ENCODE measurements at places on chromosomes 16 and 17.

- no peak for DNase-seq
Observed at GRCh38 chr16:2778630-2778958, 1.5 kb upstream of the ELOB start.

DNA sequence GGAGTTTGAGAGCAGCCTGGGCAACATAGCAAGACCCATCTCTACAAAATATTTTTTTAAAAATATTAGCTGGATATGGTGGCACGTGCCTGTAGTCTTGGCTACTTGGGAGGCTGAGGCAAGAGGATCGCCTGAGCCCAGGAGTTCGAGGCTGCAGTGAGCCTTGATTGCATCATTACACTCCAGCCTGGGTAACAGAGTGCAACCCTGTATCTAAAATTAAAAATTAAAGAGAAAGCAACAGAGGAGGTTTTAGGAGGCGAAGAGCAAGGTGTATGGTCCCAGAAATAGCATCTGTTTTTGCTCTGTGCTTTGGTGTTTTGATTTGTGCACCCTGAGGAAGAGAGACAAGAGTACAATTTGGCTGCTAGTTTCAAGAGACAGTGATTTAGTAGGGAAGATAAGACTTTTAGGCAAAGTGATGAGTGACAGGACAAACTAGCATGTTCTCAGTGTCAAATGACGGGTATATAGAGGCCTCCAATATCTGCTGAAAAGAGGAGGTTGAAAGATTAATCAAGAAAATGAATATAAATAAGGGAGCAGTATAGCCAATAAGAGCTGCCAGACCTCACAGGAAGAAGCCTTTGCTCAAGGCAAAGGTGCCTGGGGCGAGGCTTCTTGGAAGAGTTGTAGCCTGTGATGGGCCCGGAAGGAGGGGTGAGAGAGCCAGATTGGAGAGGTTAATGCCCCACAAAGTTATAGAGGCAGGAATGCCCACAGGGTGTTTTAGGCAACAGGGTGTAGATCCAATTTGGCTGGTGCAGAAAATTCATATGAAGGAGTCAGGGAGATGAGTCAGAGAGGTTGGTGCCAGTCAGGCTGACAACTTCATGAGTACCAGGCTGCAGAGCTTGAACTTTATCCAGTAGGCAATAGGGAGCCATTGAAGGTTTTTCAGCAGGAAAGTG lies 11.4 kb downstream of the HLF start:
- DNase-seq, result no peak

DNA sequence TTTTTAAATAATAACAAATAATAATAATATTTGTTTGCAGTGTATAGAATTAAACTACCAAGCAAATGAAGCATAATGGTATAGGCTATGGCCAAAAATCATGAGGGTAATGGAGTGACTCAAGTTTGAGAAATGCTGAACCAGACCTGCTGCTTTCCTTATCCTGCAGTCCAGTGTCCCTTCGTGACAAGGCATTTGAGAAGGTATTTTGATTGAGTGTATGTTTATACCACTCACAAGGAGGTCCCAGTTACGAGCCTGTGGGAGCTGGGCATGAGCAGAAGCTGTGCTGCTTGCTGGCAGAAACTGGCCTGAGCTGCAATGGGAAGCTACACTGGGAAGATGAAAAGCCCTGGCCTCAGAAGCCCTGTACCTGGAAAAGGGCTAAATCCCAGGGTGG lies 50.3 kb downstream of the GNAO1 start:
- no peak for DNase-seq

DNA sequence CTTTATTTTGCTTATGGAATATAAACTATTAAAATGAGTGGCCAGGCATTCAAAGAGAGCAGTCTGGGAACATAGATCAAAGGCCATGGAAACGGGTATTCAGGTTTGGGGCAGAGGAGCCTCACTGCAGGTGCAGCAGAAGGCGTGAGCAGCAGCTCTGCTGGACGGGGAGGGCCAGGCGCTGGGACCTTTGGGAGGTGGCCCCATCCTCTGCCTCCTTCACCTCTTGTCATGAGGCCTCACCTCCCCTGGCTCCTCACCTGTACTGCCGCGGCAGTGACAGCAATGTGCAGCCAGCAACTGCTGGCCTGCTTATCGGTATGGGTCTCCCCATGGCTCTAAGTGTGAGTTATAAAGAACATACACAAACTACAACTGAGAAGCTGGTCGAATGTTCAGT lies 109.4 kb downstream of the CDK5R1 start:
- no peak for DNase-seq

DNA sequence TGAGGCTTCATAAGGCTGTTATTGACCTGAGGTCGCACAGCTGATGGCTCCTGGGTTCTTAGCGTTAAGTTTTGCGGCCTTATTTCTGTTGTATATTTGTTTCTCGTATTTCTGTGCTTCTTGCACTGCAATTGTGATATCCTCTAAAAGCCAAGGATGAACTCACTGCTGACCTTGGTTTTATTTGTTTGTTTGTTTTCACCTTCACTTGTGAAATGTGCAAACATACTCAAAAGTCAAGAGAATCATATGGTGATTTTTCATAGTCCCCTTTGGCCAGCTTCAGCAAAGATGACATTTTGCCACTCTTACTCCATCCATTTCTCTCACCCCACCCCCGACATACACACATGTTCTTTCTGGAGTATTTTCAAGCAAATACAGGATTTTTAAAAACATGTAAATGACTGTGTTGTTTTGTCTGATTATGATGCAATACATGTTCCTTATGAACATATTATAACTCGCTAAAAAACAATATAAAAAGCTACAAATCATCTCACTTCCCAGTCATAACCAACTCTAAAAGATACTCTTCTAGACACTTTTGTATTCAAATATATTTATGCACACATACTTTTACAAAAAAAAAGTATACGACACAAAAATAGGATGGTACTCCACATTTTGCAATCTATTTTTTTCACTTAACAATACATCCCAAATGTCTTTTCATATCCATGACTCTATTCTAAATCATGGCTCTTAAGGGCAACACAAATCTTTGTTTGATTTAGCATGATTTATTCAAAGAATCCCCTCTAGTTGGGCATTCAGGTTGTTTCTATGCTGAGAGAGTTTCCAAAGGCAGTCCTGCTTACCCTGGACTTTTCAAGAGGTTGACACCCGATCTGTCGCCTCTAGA lies 5.7 kb upstream of the ZCCHC14 start:
- no peak for DNase-seq

- DNase-seq, result peak; percentile 52
Observed at GRCh38 chr17:50908860-50909764, 43.0 kb upstream of the TOB1 start.

DNA sequence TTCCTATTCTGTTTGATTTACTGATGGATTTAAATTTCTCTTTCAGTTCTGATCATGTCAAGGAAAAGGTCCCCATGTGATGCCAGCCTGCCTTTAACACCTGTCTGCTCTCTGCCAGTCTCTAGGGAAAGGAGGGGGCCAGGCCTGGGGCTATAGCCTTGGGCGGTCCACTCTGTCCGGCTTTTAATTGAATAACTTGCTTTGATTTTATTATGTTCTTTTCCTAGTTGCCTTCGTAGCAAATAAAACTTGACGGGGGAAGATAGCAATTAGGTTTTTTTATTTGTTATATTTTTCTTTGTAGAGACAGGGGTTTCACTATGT lies 47.6 kb downstream of the ABAT start:
- no peak for DNase-seq

Data from activated T-cell treated with anti-CD3 and anti-CD28 coated beads, Interleukin-2, amount 50 U/mL, for 48 hours (primary cell).